H54 (cell line): ENCODE measurements at places on chromosomes 2 and 18.

- DNase-seq: no peak
Measured at GRCh38 chr2:30897539-30897938, 90.3 kb upstream of the CAPN13 start.

DNA sequence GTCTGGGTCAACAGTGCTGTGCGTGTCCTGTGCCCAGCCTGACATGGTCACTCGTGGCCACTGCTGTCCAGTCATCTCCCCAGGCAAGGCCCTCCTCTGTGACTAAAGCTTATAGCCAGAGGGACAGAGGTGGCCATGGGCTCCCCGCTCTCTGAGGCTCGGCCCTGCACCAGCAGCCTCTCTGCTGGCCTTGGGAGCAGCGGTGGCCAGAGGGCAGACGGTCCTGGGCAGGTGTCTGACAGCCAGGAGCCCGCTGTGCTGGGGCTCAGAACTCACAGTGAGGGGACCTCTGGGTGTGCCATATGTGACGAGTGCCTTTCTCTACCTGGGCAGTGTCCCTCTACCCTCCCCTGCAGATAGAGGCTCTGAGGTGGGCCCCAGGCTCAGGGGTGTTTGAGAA is 98.7 kb downstream of the FAM210A start:
- DNase-seq: no peak

- no peak for DNase-seq
Measured at GRCh38 chr2:239874636-239875356, 150.3 kb downstream of the NDUFA10 start.

- no peak for DNase-seq
Measured at GRCh38 chr18:8741532-8741931, 36.2 kb downstream of the MTCL1 start.

- no peak for DNase-seq
Measured at GRCh38 chr18:26719896-26720295, 145.6 kb downstream of the AQP4 start.

DNA sequence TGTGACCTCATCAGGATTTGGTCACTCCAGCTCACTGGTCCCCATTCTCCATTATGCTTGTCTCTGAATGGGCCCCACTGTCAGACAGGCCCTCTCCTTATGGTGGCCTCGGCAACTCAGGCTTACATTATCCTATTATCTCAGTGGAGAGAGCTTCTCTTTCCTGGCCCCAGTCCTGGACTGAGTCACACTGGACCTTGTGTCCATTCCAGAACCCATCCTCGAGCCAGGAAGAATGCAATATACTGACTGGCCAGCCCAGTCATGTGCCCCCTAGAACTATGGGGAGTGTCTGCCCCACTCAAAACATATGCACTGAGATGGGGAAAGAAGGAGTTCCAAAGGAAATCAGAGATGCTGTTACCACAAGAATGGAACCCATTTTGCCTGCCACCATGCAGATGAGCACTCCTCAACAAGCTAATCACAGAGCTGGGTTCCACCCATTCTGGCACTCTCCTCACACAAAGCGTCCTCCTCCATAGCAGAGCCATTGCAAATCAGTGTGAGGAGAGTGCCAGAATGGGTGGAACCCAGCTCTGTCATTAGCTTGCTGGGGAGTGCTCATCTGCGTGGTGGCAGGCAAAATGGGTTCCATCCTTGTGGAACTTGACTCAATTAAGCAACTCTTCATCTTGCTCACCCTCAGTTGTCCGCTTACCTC is 71.9 kb downstream of the CHRNA1 start:
- DNase-seq: no peak

- no peak for DNase-seq
Measured at GRCh38 chr2:5940596-5941535, 248.7 kb downstream of the SOX11 start.

GRCh38 chr18:2572171-2572569 is 813 bp downstream of the NDC80 start:
- no peak for DNase-seq

DNA sequence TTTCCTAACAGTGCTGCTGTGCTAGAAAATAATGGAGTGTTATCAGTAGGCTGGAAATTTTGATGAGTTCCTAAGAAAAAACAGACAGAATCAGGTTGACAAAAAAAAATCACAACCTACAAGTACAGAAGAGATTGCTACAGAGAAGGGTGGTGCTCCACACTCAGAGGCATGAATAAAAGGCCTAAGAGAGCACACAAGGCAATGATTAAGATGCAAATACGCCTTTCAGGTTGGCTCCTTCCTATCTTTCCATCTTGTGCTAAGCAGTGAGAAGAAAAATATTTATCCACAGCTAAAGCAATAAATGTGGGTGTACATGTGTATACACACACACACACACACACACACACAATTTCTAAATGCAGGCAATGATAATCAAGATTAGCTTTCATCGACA is 130.6 kb upstream of the UBE2E3 start:
- DNase-seq: no peak

DNA sequence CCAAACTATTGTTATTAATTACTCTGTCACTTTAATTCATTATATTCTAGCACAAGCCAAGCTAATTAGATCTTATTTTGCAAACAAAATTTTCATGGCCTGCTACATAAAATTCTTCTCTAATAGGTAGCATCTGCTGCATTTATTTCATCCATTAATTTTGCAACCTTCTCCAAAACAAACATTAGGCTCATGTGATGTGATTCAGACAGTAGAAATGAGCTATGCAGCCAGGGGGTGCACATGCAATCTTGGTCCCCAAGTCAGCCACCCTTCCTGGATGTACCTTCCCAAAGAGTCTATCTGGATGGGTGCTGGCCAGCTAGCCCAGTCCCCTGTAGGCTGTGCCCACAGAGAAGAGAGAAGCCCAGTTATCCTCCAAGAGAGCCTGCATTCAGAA is 242.1 kb upstream of the OSR1 start:
- DNase-seq: no peak

DNA sequence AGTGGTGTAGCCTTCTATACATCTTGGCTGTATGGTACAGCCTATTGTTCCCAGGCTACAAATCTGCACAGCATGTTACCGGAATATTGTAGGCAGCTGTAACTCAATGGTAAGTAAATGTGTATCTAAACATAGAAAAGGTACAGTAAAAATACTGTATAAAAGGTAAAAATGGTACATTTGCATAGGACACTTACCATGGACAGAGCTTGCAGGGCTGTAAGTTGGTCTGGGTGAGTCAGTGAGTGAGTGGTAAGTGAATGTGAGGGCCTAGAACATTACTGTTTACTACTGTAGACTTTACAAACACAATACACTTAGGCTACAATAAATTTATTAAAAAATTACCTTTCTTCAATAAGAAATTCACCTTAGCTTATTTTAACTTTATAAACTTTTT is 3.7 kb upstream of the MRPS9 start:
- no peak for DNase-seq

DNA sequence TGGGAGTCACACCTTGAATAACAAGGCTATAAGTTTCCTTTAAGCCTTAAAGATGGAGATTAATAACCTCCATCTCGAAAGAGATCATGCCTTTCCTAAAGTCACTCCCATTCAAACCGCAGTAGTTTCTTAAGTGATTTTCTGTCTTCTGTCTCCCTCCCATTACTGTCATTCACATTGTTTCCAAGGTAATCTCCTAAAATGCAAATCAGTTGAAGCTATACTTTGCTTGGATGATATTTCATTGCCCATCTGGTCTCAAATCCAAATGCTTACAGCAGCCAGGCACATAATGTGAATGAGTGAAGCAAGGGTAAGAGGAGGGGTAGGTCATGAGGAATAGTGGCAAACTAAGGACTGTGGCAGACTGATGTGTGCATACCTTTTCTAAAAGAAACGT is 116.4 kb downstream of the CCDC141 start:
- no peak for DNase-seq

DNA sequence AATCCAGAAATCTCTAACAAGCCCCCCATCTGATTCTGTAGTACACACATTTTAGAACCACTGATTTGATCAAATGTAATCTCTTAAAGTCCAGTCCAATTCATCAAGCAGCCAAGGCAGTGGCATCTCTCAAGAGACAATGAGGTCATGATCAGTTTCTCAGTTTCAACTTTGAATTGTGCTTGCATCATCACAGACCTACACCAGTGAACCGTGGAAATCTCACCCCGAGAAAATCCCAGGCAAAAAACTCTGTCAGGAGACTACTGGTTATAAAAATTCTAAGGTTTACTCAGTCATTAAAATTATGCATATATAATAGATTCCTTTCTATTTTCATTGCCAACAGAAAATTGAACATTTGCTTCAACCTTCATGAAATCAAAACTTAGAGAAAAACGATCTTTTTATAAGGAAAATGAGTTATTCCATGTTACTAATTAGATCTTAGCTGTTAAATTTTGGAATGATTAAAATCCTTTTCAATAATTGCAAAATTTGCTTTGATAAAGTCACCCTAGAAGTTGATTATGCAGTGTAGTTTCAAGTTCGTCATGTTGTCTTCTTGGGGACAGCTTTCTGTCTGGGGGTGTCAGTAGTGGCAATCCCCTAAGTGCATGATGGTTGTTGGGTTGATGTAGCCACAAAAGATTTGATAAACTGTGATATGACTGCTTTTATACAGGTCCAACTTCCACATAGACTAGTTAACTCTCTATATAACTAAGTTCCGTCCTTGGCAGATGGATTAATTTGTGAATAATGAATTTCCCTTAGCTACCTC is 235.0 kb downstream of the CAMKMT start:
- no peak for DNase-seq

DNA sequence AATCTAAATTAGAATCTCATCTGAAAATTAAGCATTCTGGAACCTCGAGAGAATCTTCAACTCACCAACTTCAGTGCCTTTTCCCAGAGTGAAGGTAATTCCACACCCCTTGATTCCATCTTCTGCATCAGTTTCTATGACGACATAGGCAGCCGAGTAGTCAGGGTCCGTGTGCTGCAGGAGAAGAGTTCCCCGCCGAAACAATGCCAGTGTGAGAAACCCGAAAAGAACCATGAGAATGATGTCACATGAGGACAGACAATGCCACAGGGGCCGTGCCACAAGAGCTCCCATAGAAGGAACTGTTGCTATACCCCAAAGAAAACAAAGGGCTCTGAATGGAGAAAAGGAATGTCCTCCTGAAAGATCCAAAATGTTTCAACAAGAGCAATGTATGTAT is 6.0 kb downstream of the ENOSF1 start:
- no peak for DNase-seq

DNA sequence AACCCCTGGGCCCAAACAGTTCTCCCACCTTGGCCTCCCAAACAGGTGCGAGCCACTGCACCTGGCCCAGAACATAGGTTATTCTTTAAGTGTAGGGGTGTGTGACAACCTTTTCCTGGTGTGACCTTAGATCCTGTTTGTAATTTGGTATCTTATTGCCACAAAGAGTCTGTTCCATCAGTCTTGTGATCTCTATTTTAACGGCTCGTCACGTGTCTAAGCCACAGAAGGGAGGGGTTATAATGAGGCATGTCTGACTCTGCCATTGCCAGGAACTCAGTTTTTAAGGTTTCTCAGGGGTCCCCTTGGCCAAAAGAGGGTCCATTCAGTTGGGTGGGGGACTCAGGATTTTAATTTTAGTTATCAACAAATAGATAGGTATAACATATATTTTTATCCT is 4.4 kb upstream of the ALS2 start:
- DNase-seq: no peak

DNA sequence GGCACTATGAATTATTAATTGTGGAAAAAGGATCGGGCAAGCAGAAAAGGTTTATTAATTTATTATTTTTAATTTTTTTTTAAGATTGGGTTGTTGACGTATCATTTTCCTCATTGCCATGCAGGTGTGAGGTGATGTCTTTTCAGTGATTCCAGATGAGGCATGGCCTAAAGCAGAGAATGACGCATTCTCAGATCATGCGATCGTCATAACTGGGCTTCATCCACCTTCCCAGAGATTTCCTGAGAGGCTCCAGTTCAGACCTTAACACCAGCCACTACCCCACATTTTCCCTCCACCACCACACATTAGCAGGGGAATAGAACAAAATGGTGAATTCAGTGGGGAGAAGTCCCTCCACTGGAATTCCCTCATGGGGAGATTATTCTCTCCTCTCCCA is 518.4 kb upstream of the SPHKAP start:
- no peak for DNase-seq

- no peak for DNase-seq
Measured at GRCh38 chr2:62293151-62293489, 97.2 kb downstream of the B3GNT2 start.

- no peak for DNase-seq
Measured at GRCh38 chr2:128069769-128070168, 21.2 kb upstream of the UGGT1 start.

DNA sequence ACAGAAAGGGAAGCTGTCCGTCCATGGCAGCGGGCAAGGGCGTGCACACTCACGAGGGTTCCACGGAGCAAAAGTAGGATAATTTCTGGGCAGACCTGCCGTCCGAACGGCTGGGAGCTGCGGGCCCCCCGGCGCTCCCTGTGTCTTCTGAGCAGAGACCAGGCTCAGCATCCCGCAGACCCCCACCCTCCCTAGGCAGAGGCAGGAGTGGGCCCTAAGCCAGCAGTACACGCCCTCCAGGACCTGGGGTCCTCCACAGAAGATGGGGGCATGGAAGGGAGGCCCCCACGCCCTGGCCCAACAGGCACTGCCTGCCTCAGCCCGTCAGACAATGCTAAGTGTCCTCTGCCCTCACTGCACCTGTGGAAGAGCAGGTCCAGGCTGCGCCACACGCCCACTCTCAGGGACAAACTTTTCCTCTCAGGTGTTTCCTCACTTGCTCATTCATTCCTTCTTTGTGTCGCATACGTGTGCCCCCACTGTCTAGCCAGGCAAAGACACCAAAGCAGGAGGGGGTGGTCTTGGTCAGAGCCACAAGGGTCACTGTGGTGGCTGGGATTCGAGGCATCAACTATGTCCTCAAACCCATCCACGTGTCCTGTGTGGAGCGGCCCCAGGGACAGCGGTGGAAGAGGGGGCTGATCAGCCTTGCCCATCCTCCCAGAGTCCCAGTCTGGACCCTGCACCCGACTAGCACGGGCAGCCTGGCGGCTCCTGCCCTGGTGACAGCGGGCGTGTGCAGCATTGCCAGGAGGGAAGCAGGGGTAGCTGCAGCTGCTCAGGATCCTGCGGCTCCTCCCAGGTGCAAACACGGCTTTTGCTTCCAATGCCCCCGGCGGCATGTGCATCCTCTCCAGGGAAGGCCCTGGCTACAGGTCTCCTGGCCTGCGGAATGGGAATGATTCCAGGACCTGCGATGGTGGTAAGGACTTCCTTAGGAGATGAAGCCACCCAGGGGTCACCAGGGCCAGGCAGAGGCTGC is 2.4 kb upstream of the GPC1 start:
- DNase-seq: no peak

DNA sequence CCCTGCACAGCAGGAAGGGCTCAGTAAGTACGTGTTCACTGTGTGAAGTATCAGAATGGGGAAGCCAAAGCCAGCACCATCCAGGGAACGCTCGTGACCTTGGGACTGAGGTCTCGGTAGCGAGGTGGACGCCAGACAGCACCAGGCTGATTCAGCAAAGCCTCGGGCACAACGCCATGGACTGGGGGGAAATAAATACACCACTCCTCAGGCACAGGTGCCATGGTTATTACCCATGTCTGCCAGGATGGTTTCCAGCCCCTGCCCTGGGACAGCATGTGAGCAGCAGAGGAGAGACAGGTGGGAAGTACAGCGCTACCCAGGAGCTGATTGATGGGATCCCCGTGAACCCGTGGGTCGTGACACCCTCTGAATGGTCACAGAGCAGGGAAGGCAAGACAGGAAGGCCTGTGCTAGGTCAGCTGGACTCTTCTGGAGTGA is 53.0 kb downstream of the REEP1 start:
- no peak for DNase-seq
